ENCODE measurements at places on chromosomes 16 and 17.

GRCh38 chr16:67461600-67462278, 19.2 kb downstream of the ATP6V0D1 start:
- no peak for DNase-seq

DNA sequence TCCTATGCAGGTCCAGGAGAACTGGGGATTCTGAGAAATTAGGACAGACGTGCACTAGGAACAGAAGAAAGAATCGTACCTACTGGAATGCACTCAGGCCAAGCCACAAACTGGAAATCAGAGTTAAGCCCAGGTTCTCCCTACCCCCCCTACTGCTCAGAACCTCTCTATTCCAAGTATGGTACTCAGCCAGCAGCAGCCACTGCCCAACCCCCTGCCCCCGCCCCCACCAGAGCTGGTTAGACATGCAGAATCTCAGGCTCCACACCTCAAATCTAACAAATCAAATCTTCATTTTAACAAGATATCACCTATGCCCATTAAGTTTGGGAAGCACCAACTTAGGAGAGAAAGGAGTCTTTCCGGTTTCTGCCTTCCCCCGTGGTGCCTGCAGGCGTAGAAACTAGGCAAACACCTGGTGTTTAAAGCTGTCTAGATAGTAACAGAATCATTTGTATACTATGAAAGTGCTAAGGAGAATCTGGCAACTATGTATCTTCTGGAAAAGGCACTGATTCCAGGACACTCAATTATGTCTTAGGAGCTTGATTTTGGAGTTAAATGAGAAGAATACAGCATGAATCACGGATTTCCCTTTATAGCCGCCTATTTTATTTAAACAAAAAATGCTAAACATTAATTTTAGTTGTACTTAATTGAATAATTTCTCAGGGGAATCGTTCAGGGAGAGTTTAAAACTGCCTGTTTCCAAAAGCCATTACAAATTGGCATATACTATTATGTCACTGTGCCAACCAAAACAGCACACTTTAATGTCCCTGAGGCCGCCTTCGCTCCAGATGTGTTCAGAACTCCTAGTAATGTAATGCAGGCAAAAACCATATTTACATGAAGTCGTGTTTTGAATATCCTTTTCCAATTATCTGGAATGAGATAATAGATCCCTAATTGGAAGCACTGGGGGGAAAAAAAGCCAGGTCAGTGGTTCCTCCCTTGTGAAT, 166.5 kb downstream of the STX8 start:
- no peak for DNase-seq

DNA sequence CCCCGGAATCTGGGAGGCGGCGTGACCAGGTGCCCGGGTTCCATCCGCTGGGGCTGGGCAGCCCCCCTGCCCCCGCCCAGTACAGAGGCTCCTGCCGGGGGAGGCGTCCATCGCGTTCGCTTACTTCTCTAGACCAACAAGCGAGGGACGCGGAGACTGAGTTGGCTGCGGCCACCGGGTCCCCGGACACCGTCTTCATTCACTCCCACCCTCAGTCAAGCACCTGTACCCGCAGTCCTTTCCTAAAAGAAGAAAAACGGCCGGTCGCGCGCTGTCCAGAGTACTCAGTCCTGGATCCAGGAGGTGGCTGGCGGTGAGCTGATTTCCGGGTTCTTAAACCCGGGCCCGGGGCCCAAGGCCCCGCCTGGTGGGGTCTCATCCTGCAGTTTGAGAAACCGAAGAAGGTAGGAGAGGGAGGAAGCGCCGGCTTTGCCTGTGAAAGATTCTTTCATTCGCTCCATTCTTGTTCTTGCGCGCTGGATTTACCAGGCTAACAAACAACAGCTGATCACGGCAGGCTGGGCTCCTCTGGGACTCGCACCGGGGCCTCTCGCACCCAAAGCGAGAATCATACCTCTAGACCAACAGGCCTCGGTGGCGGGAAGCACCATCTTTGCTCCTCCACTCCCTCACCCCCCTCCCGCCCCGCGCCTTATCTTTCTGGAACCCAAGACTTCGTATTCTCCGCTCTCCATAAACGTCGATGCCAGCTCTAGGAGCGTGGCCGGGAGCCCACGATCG, 17.4 kb upstream of the OR1F1 start:
- no peak for DNase-seq

DNA sequence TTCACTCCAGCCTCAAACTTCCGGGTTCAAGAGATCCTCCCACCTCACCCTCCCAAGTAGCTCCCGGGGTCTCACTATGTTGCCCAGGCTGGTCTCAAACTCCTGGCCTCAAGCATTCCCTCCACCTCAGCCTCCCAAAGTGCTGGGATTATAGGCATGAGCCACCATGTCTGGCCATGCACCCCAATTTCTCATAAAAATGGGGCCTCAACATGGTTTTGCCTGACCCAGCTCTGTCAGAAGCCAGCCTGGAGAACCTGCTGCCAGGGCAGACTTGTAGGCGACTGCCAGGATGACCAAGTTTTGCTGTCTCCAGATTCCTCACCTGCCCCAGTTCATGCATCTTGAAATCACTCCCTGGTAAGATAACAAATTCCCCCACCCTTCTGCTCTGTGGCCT, 82.9 kb downstream of the AIPL1 start:
- no peak for DNase-seq

GRCh38 chr16:78838276-78838675, 738.8 kb downstream of the WWOX start:
- no peak for DNase-seq

DNA sequence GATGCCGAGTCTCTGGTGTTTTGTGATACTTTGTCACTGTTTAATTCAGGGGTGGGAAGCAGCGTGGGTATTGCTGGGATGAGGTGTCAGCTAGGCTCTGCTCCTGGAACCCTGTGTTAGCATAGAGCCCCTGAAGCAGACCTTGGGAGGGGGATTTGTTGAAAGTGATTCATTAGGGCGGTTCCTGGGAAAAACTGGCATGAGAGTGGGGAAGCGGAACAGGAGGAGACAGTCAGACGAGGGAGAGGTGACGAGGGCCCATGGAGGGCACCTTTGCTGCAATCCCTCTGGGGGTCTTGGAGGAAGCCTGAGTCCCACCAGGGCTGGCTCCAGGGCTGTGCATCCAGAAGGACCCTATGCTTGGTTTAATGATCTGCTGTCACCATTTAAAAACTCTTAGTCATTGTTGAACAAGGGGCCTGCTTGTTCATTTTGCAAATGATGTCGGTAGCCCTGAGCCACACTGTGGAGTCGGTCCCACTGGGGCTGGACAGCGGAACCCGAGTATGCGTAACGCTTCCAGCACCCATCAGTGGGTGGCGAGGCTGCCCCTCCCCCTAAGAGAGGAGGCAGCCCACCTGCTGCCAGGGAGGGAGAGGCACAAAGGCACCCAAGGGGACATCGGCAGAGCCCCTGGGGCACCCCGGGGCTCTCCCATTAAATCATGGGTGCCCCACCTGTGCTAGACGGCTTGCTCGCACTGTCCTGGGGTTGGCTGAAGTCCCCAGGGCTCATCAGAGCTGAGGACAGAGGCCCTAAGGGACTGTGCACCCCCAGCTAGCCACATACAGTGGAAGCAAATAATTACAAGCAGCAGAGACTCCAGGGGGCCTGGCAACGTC, 35.4 kb downstream of the WFDC1 start:
- DNase-seq = no peak

DNA sequence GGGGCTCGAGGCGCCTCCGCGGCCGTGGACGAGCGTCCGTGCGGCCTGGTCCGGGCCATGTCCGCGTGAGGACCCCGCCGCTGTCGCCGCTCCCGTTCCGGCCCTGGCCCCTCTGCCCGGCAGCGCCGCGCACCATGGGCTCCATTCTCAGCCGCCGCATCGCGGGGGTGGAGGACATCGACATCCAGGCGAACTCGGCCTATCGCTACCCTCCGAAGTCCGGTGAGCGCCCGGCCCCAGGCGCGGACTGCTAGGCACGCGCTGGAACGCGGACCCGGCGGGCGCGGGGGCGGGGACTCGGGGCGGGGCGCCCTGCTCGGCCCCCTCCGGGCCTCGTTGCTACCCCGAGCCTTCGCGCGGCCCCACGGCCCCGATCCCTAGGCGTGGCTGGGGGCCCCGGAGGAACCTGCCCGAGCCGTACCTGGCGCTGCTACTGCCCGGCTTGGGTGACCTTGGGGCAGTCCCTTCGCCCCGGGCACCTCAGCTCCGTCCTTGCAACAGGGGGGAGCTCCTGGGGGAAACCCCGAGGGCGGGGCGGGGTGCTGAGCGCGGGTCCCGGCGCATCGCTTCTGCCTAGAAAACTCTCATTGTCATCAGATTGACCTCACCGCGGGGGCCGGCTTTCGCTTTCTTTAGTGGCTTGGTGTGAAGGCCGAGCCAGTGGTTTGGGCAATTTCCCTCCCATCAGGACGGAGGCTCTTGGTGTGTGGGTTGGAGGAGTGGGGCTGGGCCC, 367 bp downstream of the MGRN1 start:
- DNase-seq = peak; percentile 60

- DNase-seq = no peak
Measured at GRCh38 chr16:81523387-81524115, 78.9 kb downstream of the CMIP start.

DNA sequence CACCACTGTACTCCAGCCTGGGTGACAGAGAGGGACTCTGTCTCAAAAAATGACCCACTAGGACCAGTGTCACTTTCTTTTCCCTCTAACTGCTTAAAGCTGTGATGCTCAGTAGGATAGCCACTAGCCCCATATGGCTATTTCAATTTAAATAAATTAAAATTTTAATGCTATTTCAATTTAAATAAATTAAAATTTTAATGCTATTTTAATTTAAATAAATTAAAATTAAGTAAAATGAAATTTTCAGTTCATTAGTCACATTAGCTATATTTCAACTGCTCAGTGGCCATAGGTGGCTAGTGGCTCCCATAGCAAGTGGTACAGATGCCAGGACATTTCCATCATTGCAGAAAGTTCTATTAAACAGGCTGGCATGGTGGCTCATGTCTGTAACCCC, 43.0 kb downstream of the NLRC5 start:
- DNase-seq = no peak

GRCh38 chr17:59451706-59452105, 113.7 kb upstream of the DHX40 start:
- DNase-seq = no peak

DNA sequence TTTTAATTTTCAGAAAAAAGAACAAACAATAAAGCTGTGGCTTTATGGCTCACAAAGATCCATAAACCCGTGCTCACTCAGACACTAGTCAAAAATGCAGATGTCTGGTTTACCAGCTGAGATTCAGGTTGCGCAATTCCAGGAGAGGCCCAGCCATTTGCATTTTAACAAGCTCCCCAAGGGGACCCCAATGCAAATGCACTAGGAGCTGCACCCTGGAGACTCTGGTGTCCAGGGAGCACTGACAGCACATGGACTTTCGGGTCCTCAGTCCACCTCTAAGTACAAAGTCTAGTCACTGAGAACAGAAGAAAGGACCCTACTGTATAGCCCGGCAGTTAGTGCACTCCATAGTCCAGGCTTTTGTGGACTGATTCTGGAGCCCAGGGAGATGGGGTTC, 326.3 kb downstream of the MAF start:
- no peak for DNase-seq

DNA sequence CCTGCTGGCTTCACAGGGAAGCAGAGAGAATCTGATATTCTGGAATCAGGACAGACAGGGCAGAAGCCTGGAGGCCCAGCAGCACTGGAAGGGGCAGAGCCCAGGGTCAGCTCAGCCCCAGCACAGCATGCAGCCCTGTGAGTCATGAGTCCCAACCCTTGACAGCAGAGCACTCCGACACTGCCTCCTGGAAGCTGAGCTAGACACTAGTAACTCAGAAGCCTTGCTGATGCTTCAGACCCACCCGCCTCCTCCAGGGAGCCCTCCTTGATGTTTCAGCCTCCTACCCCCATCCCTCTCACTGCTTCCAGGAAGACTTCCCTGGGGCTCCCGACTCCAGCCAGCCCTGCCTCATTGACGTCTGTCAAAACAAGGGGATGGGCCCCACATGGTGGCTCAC, 6.9 kb downstream of the CAMKK1 start:
- no peak for DNase-seq

GRCh38 chr17:4100883-4101756, 41.7 kb downstream of the ZZEF1 start:
- no peak for DNase-seq

GRCh38 chr17:33322063-33322462, 29.0 kb upstream of the ASIC2 start:
- no peak for DNase-seq

- no peak for DNase-seq
Measured at GRCh38 chr16:50901062-50901461, 159.2 kb downstream of the CYLD start.

GRCh38 chr17:76447931-76448652, 4.9 kb downstream of the UBE2O start:
- DNase-seq = no peak

DNA sequence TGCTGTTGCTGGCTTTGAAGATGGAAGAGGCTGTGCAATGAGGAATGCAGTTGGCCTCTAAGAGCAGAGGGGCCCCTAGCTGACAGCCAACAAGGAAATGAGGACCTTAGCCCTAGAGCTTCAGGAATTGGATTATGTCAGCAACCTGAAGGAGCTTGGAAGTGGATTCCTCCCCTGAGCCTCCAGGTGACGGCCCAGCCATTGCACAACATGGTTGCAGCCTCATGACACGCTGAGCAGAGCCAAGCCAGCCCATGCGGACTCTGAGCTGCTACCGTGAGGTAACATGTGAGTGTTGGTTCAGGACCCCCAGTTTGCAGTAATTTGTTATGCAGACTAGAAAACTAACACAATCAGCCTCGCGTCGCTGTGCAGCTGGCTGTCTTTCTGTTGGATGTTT, 20.2 kb downstream of the CCDC42 start:
- no peak for DNase-seq

DNA sequence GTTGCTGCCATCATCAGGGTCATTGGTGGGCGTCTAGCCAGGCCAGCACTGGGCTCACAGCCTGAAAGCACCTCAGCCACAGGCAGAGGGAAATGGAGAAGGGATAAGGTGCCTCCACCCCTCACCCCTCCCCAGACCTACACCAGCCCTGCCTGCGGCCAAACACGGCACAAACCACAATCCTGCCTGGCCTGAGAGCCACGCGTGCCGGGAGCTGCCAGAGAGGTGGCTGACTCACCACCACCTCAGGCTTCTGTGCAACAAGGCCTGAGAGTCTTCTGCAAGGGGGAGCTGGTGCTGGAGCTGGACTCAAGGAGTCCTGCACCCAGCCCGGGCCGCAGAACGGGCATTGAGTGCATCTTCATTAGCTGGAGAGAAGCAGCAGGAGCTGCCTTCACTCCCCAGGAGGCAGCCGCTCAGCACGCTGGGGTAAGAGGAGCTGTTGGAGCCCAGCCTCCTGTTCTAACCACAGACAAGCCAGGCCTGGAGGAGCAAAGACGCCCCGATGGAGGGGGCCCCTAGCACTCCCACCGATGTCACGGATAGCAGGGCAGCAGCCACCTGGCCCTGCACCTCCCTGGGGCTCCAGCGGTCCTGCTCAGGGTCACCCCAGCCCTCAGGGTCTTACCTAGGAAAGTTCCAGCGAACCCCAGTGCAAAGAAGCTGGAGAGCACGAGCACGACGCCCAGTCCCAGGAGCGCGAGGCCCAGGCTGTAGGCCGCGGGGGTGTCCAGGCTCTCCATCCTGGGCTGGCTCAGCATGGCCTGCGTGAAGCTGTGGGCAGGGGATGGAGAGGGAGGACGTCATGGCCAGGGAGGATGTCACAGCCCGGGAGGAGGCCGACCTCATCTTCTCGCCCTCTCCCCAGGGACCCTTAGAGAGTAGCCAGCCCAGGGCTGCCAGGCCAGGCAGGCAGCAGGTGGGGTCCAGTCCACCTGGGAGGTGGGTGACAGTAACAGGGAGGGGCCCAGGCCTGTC, 16.0 kb upstream of the RASD1 start:
- DNase-seq = no peak
